ENCODE measurements at places on chromosomes 5 and 9.

- no peak for DNase-seq
Measured at GRCh38 chr5:63961125-63961597, 1.1 kb downstream of the HTR1A start.

- peak; percentile 33 for DNase-seq
Measured at GRCh38 chr5:7745882-7746610, 104.9 kb downstream of the CFAP90 start.

- peak; percentile 70 for DNase-seq
Measured at GRCh38 chr5:151612689-151613427, 21.7 kb upstream of the FAT2 start.

GRCh38 chr5:137075163-137075970 is 423.8 kb downstream of the SPOCK1 start:
- peak; percentile 27 for DNase-seq

GRCh38 chr5:127987354-127988145 is 96.0 kb upstream of the SLC12A2 start:
- DNase-seq: no peak
